ENCODE measurements at places on chromosomes 7 and 10.

GRCh38 chr7:45367026-45367425 lies 207.1 kb upstream of the ADCY1 start:
- no peak for DNase-seq

DNA sequence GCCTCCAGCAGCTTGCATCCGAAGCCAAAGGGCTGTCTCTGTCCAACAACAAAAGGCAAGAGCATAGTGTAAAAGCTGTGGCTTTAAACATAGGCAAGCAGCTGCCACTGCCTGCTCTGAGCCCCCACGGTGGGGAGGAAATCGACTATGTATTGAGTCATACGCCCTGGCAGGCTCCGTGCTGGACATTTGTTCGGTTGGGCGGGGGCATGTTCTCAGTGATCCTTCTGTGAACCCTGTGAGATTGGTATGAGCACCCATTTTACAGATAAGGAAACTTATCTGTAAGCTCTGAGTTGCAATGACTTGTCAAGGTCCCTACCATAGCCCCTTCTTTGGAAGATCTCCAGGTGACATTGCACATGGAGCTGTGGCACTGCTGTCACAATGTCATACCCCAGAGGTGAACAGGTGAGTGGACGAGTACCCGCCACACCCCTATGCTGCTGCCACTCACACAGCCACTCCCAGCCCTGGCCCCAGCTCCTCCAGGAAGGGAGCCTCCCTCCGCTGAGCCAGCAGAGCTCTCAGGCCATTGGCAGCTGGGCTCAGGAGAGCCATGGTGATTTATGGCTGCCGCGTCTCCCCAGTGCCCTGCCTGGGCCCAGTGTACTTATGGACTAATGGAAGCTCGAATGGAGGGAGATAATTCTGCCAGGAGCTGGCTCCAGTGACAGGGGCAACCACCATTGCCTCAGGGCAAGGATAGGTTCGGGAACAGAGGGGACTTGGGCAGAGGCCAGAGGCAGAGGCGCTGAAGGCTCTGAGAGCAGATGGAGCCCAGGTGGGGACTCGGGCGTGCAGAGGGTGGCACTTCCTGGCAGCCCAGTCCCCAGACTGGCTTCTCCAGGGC lies 43.7 kb downstream of the UNC5B start:
- DNase-seq = no peak

DNA sequence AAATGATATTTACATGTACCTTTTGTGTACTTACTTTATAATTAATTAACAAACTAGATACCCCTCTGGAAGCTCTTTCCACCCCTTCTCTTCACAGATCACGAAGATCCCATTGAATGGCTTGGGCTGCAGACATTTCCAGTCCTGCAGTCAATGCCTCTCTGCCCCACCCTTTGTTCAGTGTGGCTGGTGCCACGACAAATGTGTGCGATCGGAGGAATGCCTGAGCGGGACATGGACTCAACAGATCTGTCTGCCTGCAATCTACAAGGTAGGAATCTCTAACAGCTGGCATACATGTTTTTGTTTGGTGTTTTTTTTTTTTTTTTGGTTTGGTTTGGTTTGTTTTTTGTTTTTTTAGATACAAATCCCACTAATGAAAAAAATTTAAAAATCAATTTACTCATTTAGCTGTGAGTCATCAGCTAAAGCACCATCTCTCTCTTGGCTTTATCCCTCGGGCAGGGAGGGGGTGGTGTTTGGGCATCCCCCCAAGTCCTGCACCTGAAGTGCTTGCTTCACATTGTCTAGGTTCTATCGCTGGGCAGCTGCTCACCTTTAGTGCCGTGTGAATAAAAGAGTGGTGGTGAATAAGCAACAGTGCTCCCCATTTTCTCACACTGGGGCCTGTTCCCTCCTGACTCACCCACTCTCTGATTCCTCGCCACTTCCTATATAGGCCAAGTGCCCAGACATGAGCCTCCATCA lies 68.9 kb downstream of the MET start:
- no peak for DNase-seq

GRCh38 chr7:138538518-138538917 lies 78.5 kb downstream of the TRIM24 start:
- no peak for DNase-seq

- no peak for DNase-seq
Measured at GRCh38 chr10:35487336-35488034, 117.7 kb upstream of the GJD4 start.
